ENCODE measurements at places on chromosomes 2 and 18.

- no peak for DNase-seq
These were observed 574 bp upstream of the EML4 start for GRCh38 chr2:42168459-42169099.

DNA sequence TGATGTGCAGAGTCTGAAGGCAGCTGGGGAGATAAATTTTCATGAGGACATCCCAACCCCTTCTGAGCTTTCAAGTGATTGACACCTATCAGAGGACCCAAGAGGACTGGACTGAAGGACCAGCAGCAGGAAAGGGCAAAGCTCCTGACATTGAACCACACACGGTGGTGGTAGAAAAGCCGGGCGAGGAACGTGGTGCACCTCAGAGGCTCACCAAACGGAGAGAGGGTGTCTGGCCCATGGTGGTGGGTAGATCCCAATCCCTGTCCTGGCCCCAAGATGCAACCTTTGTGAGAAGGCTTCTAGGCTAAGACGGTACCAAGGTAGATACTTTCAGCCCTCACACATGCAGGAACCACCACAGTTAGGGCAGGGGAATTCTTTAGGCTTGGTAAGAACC, 52.1 kb downstream of the FRZB start:
- no peak for DNase-seq

DNA sequence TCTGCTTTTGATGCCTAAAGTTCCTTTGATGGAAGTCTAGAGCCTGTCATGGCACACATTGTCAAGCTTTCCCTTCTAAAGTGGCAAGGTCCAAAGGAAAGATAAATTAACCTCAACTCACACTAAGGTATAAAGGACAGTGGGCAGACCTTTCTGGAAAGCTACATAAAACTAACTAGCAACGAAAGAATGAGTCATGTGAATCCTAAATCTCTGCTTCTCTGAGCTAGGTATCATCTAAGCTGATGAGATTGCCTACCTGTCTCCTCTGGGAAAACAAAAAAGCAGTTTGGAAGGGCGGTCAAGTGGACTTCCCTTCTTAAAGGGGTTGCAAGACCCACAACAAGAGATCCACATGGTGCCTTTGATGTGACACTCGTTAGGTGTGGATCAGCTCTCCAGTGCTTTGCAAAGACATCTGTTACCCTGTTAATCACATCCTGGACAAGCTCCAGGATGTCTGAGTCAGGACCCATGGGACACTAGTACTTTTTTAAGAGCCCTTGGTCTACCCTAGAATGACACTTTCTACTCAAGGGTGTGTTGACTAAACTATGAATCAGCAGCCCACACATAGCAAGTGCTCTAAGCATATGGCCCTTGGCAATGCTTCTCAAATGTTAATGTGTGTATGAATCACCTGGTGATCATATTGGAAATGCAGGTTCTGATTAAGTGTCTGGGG, 173.5 kb downstream of the ALK start:
- peak; percentile 100 for DNase-seq

GRCh38 chr18:23380001-23380550, 73.0 kb upstream of the RIOK3 start:
- DNase-seq = no peak

- DNase-seq = no peak
These were observed 54.3 kb downstream of the RAB10 start for GRCh38 chr2:26088038-26088643.

- no peak for DNase-seq
These were observed 18.1 kb upstream of the HDAC4 start for GRCh38 chr2:239418918-239419317.

DNA sequence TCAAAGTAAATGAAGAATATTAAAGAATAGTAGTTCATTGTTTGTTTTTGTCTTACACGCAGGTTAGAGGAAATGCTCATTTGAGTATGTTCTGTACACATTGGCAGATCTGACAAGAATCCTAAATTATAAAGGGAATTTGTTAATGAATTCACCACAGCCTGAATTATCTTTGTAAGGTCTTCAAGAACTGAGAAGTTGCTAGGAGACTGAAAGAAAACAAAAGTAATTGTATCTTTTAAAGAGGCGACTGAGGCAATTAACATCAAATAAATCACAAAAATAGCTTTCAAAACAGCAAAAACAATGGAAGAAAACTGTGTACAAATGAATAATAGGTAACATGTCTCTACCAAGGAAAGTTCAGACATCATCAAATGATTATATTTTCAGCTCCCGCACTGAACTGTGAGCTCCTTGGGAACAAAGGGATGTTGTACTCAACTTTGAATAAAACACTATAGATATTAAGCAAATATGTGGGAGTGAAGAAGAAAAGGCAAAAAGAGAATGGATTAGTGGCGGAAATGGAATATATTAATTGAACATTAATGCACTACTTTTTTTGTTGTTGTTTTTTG, 51.7 kb upstream of the ATIC start:
- DNase-seq = no peak

DNA sequence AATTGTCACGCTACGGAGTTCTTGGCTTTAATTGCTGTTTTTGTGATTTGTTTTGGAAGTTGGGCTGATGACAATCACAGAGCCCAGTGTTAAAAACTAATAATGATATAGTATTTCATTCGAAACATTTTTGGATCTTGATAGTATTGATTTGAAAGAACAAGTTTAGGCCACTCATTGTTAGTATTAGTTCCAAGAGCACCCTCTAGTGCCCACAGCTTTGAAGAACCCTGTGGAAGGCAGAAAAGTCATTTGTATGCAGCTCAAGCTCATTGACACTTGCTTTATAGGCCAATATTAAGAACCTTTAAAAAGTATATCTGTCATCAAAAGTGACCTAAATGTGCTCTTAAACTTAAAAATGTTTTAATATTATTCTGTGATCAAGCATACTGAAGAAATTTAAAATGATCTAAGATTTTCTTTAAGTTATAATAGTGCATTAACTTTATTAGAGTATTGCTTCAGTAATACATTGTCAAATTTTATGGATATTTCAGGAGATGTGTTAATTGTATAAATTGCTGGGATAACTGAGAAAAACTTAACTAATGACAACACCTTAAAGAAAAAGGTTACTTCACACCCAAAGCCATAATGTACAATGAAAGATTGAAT, 191.0 kb downstream of the GRB14 start:
- DNase-seq = no peak

GRCh38 chr2:134079373-134079772, 174.5 kb upstream of the MGAT5 start:
- DNase-seq = no peak

- DNase-seq = no peak
These were observed 480.4 kb upstream of the TRIB2 start for GRCh38 chr2:12236136-12236844.

DNA sequence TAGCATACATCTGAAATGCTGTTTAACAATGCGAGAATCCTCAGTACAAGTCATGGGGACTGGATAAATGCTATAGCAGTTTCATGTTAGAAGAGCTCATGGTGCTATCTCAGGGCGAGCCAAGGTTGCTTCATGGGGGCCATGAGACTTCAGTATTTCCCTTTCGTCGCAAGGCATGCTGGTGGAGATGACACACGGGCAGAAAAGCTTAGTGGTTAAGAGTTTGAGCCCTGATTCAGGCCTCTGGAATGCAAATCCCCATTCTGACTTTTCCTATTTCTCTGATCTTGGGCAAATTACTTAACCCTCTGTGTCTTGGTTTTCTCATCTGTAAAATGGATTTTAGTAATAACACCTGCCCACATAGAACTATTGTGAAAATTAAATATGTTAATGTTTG, 57.4 kb upstream of the EPHA4 start:
- DNase-seq = peak; percentile 43

DNA sequence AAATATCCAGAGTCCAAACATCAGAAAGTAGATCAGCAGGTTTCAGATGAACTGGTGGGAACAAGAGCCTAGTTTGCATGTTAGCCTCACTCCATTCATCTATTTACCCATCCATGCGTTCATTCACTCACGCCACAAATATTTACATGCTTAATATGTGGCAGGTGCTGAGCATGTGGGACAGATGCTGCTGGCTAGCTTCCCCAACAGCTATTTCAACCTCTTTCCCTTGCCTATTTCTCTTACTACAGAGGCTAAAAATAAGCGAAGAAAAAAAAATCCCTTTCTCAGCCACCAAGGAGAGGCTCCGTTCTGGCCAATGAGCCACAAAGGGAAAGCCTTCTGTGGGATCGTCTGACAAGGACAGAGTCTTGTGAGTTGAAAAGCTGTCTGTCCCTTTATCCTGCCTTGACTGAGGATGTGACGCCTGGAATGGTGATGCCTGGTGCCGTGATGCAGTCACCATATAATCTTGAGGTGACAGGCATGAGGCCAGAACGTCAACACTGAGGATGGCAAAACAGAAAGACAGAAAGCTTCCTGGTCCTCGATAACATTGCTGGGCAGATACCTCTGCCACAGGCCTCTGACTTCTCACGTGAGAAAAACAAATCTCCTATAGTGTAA, 78.2 kb downstream of the KCTD1 start:
- DNase-seq = no peak

DNA sequence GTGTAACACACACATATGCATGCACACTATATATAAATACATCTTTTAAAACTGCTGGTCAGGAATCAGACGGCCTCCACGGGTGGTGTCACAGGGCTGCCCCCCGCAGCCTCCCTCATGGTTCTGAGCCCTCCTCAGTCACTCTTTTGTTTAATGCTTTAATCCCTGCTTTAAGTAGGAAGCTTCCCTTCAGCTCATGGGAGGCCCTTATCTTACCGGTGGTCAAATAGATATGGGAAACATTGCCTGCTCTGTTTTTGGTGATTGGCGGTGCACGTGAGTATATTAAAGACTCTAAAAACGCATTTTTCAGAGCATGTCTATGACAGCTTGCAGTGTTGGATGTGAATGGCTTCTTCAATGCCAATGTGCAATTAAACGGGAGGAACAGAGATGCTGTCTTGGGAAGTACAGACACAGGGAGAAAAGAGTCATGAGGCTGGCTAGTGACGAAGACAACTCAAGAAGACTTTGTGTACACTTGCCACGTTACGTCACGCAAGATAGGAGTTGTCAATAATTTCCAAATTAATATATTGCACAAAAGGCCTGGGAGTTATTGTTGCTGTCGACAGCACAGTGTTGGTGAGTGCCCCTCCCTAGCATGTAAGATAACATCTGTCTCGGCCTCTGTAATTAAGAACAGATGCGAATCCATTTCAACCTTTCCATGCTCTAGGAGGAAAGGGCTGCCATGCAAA, 23.3 kb downstream of the GNLY start:
- DNase-seq = no peak

DNA sequence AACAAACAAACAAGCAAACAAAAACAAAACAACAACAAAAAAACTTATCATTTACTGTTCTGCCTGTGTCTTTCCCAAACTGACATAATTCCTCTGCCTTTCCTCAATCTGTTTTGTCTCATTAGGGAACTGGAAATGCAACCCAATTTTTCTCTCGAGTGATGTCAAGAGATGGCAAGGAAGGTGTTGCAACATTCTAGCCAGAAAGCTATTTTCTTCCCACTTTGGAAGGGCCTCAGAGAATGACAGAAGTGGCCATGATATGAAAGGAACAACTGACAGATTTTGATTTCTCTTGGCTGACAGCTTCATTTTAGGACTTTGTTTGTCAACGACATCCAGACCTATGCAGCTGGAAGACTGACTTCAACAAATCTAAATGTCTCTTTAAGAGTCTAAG, 24.7 kb downstream of the RND3 start:
- no peak for DNase-seq
